Eye (tissue), 1 donor: ENCODE measurements at places on chromosomes 2 and 18.
A peak's percentile ranks its signal among the peaks of the same experiment; 100 is the strongest.

DNA sequence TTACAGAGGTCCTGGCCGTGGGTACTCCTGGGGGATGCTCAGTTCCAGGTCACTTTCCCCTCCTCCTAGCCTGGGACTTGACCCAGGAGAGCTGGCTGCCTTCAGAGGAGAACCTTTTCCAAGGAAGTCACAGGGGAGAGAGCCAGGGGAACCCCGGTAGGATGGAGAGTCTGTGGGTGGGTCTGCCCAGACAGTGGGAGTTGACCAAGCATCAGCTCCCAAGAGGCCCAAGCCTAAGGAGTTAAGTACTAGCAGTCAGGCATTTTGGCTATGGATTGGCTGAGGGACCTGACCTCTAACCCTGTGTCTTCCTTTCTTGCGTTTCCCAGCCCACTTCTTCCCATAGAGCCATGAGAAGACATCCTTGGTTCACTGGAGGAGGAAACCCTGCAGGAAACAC is 48.8 kb upstream of the PLB1 start:
- DNase-seq, result no peak

- peak; percentile 44 for DNase-seq
These were observed 72.7 kb downstream of the SH3RF3 start for GRCh38 chr2:109201465-109202327.

- no peak for DNase-seq
These were observed 1343.8 kb upstream of the LRRTM1 start for GRCh38 chr2:81648370-81648769.

DNA sequence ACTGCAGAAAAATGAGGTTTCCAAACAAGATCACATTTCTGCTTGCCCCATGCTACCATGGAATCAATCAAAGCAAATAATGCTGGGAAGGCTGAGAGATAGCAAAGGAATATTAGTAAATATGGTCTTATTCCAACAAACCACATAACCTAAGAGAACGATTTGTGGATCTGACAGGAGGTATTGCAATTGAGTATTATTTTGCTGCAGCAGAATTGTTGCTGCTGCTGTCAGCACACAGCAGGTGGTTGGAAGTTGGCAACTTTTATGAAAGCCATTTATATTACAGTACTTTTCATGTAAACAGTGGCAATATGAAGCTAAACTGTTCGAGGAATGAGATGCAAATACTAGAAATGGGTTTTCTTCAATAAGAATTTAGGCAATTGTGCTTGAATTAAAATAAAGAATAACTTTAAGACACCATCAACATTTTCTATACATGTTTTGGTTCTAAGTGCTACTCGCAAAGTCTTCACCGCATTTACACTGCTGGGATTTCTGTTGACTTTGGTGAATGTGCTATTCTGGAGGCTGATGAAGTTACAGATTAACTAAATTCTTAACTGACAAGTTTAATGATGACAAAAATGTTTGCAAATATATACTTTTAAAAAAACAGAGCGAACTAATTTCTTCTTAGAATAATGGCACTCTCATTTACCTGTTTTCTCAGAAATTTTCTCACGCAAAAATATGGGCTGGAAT is 1285.7 kb downstream of the CNTNAP5 start:
- DNase-seq, result no peak

DNA sequence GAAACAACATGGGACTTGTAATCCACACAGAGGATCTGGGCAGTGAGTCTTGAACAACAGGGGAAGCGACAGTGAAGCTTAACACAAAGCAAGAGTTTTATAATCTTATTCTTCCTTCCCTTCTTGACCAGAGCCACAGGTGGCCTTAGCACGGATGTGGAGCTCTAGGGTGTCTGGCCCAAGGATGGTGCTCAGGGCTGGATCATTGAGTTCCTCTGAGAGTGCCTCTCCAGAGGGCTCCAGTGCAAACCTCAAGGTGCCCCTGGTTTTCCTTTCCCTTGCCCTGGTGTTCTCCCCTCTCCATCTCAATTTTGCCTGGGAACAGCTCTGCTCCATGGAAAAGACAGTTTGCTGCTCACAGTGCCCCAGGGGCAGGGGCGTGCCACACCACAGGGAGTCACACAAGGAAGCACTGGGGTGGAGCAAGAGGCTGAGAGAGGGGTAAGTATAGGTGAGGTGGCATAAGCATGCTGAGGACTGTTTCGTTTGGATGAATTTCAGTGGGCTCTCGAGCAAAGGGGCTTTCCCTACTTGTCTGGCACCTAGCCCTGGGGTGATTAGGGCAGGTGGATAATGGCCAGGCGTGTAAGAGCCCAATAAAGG is 88.6 kb upstream of the B3GNT7 start:
- DNase-seq, result no peak

DNA sequence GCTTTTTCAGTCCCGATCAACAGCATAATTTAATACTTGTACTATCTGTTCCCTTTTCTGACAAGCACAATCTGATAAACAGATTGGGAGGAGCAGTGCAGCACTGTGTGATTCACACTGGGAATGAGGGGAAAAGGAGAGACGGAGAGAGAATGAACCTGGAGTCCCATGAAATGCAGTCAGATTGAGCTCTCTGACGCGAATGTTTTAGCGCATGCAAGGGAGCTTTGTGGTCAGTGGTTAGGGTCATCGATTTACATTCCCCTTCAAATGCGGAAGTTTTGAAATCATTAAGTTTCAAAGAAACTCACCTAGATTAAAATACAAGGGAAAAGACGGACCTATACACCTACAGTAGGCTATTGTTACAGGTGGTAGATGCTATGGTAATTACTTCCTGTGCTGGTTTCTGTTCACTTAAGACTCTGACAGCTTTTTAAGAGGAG is 99.6 kb downstream of the KCTD1 start:
- no peak for DNase-seq

DNA sequence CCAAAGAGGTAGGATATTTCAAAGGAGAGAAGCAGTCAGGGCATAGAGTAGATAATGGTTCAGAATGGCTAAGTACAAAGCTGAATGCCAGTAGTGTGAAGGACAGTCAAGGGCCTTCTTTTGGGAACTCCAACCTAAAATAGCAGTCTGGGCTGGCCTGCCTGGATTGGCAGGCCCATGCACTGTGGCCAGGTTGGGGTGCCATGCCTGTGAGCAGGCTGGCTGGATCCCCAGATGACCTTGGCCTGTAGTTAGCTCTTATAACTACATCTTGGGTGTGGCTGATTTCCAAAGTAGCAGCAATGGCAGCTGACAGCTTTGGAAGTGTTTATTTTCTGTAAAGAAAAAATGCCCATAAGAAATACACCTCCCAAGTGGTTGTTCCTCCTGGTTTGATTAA is 51.5 kb upstream of the ITGB6 start:
- no peak for DNase-seq

GRCh38 chr2:239302808-239303557 is 97.8 kb downstream of the HDAC4 start:
- no peak for DNase-seq

- DNase-seq, result no peak
These were observed 152.2 kb downstream of the PID1 start for GRCh38 chr2:229118927-229119326.

DNA sequence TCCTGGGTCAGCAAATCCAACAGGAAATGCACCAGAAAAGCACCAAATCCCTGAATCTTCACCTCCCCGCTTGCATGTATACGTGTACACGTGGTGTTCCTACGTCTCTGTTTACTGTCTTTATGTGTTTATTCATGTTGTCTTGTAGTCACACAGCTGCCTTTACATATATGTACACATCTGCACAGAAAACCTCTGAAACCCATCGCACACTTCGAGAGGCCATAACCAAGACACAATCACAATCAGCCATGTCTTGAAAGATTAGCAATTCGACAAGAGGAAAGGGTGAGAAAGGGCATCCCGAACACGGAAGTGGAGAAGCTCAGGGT is 98.1 kb downstream of the PLB1 start:
- DNase-seq, result no peak

GRCh38 chr2:239466061-239466754 is 65.4 kb upstream of the HDAC4 start:
- peak; percentile 56 for DNase-seq

GRCh38 chr2:65666156-65666725 is 233.8 kb upstream of the SPRED2 start:
- DNase-seq, result no peak

- DNase-seq, result peak; percentile 9
These were observed 673.1 kb upstream of the VRK2 start for GRCh38 chr2:57373530-57373929.

DNA sequence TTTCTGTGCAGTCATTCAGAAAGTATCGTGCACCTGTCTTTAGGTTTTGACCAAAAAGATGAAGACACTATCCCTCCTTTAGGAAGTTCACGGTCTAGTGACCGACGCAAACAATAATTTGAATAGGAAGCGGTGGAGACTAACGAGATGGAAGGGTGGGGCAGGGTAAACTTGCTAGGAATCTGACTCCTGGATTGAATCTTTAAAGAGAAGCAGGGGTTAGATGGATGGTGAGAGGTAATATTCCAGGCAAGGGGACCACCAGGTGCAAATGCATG is 651 bp upstream of the TXNL1 start:
- DNase-seq, result no peak

DNA sequence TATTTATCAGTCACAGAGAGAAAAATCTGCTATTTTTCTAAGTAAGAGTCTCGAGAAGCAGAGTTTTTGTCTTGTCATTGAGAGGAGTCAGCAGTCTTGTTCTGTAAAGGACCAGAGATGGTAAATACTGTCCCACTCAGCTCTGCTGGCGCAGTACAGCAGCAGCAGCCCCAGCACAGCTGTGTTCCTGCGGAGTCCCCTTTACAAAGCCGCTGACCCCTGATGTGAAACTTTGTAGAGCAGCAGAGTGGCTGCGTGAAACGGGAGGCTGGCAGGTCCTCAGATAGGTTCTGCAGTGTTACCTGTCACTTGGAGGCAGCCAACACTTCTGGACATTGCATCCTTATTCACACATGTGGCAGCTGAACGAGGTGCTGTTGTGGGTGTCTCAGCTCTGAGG is 45.2 kb downstream of the TMEM185B start:
- no peak for DNase-seq

DNA sequence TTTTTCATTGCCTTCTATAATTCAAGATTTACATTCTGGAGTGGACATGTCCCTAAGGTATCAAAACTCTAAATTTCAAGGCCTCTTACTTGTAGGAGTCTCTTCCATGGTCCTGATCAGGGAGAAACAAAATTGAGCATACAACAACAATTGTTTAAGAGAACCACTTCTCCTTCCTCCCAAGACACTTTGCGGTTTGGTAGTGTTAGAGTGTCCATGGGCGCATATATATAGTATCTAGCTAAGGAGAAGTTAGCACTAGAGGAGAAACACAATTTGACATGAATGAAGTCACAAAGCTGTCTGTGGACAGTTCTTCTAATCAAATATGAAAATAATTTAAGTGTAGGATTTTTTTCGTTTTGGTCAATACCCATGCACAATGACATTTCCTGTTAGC is 349.1 kb upstream of the MAP2 start:
- no peak for DNase-seq

DNA sequence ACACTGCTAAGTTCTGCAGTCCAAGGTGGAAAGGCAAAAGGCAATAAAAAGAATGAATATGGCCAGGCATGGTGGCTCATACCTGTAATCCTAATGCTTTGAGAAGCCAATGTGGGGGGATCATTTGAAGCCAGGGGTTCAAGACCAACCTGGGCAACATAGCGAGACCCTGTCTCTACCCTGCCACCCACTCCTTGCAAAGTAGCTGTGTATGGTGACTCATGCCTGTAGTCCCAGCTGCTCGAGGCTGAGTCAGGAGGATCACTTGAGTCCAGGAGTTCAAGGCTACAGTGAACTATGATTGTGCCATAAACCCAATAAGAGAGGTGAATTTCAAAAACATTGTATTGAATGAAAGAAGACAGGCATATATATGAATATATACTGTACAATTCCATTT is 2.4 kb downstream of the MYL12B start:
- DNase-seq, result no peak

DNA sequence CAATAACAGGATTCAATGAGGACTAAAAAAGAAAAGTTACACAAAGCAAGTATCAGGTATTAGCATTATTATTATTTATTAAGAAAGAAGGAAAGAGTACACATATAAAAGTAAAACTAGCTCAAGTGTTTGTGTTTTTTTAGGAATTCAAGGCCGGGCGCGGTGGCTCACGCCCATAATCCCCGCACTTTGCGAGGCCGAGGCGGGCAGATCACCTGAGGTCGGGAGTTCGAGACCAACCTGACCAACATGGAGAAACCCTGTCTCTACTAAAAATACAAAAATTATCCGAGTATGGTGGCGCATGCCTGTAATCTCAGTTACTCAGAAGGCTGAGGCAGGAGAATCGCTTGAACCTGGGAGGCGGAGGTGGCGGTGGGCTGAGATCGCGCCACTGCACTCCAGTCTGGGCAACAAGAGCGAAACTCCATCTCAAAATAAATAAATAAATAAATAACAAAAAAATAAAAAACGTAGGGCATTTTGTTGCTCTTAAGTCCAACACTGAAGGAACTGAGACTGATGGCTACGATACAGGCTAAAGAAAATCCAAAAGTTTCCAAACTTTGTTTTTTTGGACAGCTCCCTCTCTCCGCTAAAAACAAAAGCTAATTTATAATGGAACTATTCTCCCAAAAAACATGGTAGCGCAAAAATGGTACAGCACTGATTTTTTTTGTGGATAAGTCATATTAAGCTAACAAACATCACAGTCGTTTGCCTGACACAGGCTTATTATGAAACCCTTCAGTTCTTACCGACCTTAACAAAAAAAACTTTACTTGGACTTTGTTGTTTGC is 1.7 kb downstream of the TRAPPC8 start:
- DNase-seq, result no peak

GRCh38 chr2:134770702-134771101 is 51.9 kb upstream of the TMEM163 start:
- no peak for DNase-seq

- peak; percentile 53 for DNase-seq
These were observed at the start of gene CHST9 for GRCh38 chr18:27185025-27185763. Gene CHST9, minus strand, starts transcription at chr18:27185308. Its CDS starts 42,499 bp downstream, at chr18:27142809.

DNA sequence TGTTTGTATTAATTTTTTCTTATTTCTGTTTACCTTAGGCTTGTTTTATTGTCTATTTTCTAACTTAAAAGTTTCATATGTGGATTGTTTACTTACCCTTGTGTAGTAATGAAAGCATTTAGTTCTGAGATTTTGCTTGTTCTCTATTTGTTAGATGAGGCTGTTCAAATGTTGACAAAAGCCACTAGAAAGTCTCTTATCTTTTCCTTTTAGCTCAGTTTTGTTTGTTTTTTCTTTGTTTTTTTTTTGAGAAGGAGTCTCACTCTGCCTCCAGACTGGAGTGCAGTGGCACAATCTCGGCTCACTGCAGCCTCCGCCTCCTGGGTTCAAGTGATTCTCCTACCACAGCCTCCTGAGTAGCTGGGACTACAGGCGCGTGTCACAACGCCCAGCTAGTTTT is 30.9 kb downstream of the USP14 start:
- DNase-seq, result no peak
